ENCODE measurements at places on chromosomes 5 and 9.
A peak's percentile ranks its signal among the peaks of the same experiment; 100 is the strongest.

- DNase-seq, result no peak
Measured at GRCh38 chr9:134276453-134277245, 49.6 kb upstream of the RXRA start.

DNA sequence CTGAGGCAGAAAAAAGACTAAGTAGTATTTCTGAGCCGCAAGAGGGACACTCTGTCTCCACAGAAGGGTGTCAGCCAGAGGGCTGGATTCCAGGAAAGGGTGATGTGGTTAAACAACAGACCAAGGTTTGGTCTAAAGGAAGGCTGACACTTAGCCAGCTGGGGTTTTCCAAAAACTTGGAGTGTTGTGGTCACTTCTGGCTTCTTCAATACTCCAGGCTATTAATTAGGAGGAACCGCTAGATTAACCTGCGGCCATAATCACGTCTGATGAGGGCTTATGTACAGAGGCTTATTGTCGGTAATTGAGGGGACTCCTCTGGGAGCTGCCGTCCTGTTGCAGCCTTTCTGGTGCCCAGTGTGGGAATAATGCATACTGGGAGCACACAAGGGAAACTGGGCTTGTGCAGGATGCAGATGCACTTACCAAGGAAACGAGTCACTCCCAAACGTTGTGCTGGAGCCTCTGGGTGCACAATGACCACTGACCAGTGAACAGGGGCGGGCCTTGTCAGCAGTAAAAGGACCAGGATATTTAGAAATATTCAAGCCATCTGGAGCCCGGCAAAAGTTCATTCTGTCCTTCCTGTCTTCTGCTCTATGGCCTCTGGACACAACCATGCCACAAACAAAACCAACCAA is 70.2 kb upstream of the TUT7 start:
- DNase-seq, result peak; percentile 62

DNA sequence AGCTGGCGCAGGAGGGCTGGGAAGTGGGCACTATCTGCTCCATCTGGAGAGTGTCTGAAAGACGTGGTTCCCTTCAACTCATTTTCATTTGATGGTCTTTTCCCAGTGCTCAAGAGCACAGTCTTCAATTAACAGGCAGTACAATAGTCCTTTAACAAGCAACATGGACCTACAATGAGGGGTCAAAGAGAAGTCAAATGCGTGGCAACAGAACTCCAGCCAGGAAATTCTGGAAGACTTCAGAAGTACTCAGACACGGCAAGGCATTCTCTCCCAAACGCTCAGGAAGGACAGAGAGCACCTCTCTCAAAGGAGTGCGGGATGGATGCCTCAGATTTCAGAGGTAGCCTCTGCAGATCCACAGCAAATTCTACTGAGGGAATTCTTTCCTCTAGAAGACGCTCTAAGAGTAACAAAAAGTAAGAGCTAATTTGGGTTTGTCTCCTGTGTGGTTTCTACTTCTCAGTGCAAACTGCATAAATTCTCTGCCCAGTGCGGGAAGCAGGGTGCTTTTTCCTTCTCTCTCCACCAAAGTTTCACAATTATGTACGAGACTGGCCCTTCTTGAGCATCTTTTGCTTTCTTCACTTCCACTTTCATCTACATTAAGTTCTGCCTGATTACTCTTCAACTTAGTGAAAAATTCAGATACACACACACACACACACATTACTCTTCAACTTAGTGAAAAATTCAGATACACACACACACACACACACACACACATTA is 56.4 kb downstream of the LHFPL2 start:
- DNase-seq, result no peak

DNA sequence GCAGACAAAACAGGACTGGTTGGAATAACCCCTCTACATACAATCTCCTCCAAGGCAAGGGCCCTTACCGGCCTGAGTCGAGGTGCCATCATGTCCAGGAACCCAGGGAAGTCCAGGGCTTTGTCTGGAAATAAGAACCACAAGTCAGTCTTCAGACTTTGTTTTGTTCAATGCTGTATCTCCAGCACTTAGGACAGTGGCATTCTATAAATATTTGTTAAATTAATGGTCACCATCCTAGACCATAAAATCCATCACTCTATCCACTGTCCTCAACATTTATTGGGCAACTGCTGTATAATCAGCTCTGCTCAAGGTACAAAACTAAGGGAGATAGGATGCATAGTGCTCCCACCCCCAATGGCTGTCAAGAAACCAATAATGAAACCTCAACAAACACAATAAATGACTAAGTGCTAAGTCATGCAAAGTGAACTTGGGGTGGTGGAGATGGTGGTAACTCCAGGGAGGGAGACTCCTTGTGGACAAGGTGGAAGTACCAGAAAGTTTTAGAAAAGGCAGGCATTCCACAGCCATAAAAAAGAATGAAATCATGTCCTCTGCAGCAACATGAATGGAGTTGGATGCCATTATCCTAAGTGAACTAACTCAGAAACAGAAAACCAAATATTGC is 5.0 kb downstream of the RELL2 start:
- DNase-seq, result no peak

- DNase-seq, result no peak
Measured at GRCh38 chr9:91654527-91654926, 230.9 kb upstream of the NFIL3 start.

DNA sequence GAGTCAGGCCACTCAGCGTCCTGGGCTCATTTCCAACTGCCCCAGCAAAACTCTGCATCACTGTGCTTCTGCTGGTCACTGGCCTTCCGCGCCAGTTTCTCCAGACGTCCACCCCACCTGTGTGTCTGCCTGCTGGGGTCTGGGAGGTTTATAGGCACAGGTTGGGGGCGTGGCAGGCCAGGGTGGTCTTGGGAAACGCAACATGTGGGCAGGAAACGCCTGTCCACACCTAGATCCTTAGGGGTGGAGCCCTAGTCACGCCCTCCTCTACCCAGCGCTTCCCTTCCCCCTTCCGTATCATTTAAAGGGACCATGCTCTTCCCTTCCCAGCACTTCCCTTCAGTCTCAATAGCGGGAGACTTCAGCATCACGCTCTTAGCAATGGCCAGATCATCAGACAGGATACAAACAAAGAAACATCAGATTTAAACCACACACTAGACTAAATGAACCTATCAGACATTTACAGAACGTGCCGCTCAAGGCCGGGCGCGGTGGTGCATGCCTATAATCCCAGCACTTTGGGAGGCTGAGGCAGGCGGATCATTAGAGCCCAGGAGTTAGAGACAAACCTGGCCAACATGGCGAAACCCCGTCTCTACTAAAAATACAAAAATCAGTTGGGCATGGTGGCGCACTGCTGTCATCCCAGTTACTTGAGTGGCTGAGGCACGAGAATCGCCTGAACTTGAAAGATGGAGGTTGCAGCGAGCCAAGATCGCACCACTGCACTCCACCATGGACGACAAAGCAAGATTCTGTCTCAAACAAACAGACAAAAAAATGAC is 11.8 kb upstream of the BTNL9 start:
- no peak for DNase-seq
